Activated CD4-positive, alpha-beta T cell treated with anti-CD3 and anti-CD28 coated beads for 48 hours (primary cell): ENCODE measurements at places on chromosomes 11 and 22.
A peak's percentile ranks its signal among the peaks of the same experiment; 100 is the strongest.

DNA sequence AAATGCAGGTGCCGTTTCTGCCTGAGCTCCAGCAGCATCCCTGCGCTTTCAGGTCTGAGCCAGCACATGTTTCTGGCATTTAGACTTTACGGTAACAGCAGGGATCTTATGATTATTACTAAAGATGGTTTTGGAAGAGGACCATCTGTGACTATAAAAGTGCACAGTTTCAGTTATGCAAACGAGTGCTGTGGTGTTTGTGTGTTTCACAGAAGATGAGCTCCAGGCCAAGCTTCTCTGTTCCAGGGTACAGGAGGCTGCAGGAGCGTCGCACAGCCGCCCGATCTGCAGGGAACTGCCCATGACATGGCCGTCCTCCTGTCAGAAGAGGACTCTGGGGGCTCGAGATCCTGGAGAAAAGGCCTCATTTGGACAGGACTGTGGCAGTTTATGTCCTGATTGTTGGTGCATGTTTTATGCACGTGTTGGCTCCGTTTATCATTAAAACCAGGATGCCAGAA, 297.3 kb downstream of the TBC1D22A start:
- no peak for DNase-seq

DNA sequence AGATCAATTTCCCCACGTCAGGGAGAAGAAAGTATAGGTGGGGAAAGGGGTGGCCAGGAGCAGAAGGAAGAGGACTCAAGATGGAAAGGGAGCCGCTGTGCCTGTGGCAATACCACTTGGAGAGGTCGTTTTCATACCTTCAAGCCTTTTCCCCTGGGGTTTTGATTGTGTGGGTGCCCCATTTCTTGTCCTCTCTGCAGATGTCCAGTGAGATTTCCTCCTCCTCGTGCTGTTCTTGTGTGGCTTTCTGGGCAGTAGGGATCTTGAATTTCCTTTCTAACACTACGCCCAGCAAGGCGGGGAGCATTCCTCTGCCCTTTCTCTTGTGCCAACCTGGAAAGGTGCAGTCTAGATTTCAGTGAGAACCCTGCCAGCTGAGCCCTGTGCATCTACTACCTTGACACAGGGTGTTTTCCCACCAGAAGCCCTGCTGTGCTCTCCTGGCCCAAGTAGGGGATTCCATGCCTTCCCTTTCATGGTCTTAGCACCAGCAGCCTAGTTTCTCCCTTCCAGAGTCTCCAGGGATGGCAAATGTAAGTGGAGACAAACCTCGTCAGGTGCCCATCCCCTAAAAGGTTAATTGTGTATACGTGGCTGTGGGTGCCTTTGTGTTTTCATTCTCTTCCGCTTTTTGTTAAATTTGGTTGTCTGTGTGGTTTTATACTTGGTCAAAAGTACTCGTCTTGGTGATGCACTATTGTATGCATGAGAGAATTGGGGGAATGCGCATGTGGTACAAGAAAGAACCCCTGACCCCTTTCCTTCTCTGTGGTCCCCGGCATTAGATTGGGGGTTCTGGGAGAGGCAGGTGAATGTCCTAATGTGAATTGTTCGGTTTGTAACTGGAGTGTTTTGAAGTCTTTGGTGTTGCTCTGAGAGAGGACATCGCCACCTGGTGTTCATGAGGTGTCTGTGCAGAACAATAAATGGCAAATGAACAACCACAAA, 71.4 kb upstream of the MPEG1 start:
- peak; percentile 51 for DNase-seq

DNA sequence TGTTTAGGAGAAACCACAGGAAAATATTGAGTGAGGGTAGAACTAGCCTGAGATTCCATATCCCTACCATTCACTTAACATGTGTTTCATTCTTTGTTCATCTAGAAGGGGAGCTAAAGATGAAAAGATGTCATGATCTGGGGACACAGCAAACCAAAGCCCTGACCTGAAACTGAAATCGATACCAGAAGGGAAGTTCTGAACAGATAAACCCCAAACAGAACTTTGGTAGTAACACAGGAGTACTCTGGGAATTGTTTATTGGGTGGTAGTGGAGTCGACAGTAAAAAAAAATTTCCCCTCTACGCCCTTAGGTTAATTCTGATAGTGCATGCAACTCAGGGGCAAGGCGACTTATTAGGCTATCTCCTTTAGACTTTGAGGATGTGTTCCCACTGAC, 27.2 kb downstream of the OR2AT4 start:
- no peak for DNase-seq

DNA sequence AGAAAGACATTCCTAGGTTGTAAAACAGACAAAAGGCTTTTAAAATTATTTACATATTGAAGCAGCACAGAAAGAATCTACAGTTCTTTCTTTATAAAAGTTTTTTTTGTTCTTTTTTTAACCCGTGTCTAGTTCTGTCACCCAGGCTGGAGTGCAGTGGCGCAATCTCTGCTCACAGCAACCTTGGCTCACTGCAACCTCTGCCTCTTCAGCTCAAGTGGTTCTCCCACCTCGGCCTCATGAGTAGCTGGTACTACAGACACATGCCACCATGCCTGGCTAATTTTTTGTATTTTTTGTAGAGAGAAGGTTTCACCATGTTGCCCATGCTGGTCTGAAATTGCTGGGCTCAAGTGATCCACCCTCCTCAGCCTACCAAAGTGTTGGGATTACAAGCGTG, 3.8 kb upstream of the INCENP start:
- DNase-seq, result no peak

DNA sequence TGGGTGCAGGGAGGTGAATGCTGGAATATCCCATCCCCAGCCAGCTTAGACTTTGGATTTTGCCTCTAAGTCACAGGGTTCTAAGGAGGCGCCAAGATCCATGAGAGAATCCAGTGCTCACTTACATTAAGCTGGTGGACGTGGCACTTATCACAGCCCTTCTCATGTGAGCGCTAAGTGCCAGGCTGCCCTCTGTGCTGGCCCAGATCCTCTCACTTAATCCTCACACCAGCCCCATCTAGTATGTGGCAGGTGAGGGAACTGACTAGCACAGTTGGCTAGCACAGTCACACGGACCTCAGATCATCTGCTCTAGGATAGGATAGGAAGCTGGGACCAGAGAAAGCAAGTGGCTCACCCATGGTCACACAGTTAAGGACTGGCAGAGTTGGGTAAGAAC, 3.6 kb downstream of the HMOX1 start:
- no peak for DNase-seq

GRCh38 chr11:117413616-117414015, 86.0 kb downstream of the CEP164 start:
- DNase-seq, result no peak

- DNase-seq, result peak; percentile 79
These were observed 39.6 kb downstream of the BCR start for GRCh38 chr22:23219822-23220484.

GRCh38 chr11:83035070-83035854, 36.4 kb downstream of the RAB30 start:
- no peak for DNase-seq

DNA sequence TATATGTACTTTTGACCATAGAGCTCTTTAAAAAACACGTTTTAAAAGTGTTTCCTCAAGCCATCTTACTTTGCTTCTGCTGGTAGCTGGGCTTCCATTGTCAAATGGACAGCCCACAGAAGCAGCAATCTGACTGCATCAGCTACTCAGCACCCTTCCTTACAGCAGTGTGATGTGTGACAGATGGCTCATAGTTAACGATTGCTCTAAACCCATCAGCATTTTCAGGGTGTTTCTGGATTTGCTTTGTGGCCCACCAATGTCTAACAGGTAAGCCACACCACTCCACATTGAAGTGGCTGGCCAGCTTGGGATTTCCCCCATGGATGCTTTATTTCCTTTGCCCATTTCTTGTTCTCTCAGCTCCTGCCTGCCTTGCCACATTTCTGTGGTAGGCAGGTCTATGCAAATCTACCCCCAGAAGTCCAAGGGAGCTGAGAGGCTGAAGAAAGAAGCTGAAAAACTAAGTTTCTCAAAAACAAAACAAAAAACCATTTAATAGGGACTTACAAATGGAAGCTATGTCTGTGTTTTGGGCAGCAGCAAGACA, 7.3 kb upstream of the FAR1 start:
- no peak for DNase-seq

- no peak for DNase-seq
These were observed 98.9 kb downstream of the PGR start for GRCh38 chr11:101030692-101031091.

- no peak for DNase-seq
These were observed 14.7 kb upstream of the CHRNA10 start for GRCh38 chr11:3685923-3686322.

- DNase-seq, result no peak
These were observed 103.7 kb downstream of the DSCAML1 start for GRCh38 chr11:117693344-117693743.

GRCh38 chr11:109264128-109264527, 157.9 kb upstream of the C11orf87 start:
- DNase-seq, result no peak

- DNase-seq, result no peak
These were observed 23.1 kb upstream of the SEPTIN5 start for GRCh38 chr22:19691007-19691720.

- no peak for DNase-seq
These were observed 131.2 kb downstream of the TTC28 start for GRCh38 chr22:28548406-28548805.

- no peak for DNase-seq
These were observed 107.4 kb downstream of the SERGEF start for GRCh38 chr11:17905477-17905876.

DNA sequence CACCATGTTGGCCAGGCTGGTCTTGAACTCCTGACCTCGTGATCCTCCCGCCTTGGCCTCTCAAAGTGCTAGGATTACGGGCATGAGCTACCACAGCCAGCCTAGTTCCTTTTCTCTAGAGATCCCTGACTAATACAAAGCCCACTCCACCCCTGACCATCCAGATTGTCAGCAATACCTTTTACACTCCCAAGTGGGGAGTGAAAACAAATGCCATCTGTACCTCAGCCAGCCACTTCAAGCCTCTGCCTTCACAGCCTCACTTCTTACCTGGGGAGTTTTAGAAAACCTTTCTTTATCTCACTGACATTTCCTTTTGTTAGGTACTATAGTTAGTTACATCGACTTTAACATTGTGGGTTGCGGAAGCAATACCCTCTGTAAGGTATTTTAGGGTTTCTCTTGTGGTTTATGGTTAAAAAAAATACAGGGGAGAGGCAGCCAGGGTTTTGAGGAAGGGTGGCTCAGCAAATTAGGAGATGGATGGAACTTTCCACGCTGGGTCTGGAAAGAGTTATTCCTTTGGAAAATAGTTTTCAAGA, 8.9 kb downstream of the TOM1 start:
- no peak for DNase-seq

DNA sequence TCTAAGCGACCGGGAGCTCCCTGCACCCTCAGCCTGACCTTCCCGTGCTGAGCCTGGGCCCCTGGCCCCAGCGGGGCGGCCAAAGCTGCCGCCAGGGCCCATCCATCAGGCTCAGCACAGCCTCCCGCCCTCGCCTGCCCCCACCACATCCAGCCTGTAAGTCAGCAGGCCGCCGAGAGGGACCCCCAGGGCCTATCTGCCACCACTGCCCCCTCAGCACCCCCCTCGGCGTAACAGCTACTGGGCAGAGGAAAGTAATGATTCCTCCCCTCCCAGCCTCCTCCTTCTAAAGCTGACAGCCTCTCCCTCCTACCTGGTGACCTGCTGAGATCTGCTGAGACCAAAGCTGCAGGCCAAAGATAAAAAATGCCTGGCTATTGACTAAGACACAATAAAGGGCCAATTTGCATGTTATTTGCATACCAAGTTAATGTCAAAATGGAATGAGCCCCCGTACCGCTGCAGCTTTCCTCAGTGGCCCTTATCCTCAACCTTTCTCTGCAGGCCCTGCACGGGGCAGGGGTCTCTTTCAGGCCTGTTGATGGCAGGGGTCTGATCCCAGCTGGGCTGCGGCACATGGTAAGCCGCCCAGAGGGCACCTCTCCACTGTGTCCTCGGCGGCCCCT, 51.6 kb downstream of the RPUSD4 start:
- DNase-seq, result no peak

DNA sequence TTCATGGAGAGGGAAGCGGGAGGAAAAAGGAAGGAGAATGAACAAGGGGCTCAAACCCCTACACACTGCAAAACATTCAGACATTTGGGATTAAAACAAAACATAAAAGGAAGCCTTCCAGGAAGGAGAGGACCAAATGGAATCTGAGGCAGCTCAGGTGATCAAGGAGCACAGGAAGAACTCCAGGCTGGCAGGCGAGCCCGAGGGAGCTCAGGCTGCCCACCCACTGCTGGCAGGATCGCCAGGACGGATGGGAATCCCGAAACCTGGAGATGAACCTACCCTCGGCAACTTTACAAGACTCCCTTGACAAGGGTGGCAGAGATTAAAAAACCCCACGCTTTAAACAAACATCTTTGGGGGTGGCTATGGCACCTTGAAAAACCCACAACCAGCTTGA, 5.0 kb upstream of the PYGM start:
- DNase-seq, result no peak

DNA sequence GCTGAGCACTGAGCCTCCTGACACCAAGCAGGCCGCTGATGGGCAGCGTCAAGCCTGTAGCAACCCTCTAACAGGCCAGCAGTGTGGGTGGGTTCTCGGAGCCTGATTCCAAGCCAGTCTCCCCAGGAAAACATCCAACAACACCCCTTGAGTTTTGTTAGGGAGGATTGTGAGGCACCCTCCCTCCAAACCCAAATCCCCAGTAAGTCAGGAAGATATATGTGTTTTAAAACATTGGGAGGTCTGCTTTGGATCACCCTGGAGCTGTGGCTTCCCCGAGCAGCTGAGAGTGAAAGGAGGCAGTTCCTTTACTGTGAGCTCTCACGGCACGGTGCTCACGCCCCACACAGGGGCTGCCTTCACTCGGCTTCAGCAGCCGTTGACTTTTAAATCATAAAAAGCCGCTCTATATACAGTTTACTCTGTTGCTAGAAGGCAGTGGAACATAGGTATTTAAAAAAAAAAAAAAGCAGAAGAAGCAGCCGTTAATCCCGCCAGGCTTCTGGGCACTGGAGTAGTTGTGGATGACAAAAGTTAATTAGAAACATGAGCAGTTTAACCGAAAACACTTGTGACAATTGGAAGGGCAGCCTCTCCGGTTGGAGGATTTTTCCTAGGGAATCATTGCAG, 218.6 kb downstream of the NAV2 start:
- DNase-seq, result no peak

GRCh38 chr11:44237156-44237555, 72.8 kb downstream of the ALX4 start:
- DNase-seq, result no peak
